Stimulated activated CD8-positive, alpha-beta memory T cell treated with anti-CD3 and anti-CD28 coated beads, Interleukin-7, amount 100 ng/mL, for 1 hour (primary cell): ENCODE measurements at places on chromosomes 11 and 22.

- no peak for DNase-seq
Measured at GRCh38 chr22:32620992-32621391, 146.4 kb downstream of the FBXO7 start.

DNA sequence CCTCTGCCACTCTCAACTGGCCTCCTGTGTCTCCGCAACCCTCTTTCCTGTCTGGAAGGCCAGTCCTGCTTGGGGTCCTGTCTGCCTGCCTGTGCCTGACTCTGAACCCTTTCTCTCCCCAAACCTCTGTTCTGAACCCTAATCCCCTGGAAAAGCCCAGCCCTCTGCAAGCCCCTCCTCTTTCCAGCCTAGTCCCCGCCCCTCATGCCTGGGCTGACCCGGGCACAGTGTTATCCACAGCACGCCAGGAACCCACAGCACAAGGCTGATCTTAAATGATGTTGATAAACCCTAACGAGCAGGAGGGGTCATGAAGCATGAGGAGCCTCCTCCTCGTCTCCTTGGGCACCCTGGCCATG lies at the start of gene IFITM10:
Gene IFITM10 (minus strand): TSS at position 115 of the 359 bp plus-strand sequence. CDS start 153 bp downstream, outside the sequence.
- DNase-seq: no peak

GRCh38 chr11:87035976-87036583 lies 1.7 kb upstream of the TMEM135 start:
- DNase-seq: no peak

DNA sequence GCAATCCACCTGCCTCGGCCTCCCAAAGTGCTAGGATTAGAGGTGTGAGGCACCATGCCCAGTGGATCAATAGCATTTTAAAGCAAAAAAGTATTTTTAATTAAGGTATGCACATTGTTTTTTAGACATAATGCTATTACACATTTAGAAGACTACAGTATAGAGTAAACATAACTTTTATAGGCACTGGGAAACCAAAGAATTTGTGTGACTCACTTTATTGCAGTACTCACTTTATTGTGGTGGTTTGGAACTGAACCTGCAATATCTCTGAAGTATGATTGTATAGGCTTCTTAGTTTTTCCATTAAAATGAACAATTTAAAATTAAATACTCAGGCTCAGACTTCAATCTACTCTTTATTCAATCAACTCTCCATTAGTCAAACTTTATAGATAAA lies 17.5 kb upstream of the CD3E start:
- no peak for DNase-seq

GRCh38 chr11:102611291-102611690 lies 13.8 kb downstream of the MMP20 start:
- DNase-seq: no peak

- DNase-seq: no peak
Measured at GRCh38 chr11:81870066-81870412, 863.6 kb downstream of the FAM181B start.

- no peak for DNase-seq
Measured at GRCh38 chr11:124510279-124510678, 33.2 kb downstream of the OR8B12 start.

DNA sequence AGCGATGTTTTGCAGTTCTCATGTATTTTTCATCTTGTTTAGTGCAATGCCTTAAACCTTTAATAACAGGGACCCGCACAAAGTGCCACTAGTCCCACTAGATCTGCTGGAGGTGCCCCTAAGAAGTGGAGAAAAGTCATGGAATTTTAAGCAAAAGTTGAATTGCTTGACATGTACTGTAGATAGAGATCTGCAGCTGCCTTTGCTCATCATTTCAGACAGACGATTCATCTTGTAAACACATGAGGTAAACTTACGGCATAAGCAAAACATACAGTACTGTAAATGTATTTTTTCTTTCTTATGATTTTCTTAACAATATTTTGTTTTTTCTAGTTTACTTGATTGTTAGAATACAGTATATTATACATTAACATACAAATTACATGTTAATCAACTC lies 295.6 kb downstream of the CASP12 start:
- no peak for DNase-seq

DNA sequence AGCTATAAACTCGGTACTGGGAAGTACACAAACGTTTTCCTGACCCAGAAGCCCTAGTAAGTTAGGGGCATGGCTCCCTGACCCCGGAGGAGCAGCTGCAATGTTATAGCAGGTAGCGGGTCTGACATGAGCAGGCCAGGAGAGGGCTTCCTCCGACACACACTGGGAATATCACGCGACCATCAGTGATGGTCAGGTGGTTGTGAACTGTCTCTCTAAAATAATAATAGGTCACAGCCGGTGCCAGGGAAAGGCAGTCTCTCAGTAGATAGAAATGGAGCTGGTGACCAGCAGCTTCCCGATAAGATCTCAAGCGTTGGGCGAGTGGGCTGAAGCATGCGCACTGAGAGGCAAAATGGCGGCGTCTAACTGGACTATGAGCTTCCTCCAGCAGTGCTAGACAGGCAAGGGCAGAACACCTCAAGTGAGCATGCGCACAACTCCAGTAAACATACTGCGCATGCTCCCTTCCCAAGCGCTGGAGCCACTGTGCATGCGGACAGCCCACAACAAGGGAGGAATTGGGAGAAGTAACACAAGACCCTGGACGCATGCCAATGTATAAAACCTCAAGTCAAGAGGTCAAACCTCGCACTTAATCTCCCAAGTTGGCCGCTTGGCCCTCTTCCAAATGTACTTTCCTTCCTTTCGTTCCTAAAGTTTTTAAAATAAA lies 22.3 kb upstream of the TESMIN start:
- no peak for DNase-seq

- DNase-seq: no peak
Measured at GRCh38 chr11:121711939-121712338, 259.2 kb upstream of the SORL1-AS1 start.

DNA sequence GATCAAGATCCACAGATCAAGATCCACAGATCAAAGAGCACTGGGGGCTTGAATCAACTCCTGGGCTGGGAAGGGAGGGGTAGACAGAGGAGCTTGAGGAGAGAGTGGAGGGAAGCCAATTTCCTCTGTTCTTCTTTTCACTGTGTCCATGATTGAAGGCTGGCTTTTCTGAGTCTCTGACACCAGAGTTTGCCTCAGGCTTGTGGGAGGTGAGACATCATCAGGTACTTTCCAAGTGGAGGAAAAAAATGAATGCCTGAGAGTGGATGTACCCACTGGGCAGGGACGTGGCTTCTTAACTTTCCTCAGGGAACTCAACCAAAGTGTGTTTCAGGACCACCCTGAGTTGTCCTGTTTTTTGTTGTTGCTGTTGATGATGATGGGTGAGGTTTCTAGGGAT lies 11.0 kb upstream of the HEPHL1 start:
- no peak for DNase-seq

DNA sequence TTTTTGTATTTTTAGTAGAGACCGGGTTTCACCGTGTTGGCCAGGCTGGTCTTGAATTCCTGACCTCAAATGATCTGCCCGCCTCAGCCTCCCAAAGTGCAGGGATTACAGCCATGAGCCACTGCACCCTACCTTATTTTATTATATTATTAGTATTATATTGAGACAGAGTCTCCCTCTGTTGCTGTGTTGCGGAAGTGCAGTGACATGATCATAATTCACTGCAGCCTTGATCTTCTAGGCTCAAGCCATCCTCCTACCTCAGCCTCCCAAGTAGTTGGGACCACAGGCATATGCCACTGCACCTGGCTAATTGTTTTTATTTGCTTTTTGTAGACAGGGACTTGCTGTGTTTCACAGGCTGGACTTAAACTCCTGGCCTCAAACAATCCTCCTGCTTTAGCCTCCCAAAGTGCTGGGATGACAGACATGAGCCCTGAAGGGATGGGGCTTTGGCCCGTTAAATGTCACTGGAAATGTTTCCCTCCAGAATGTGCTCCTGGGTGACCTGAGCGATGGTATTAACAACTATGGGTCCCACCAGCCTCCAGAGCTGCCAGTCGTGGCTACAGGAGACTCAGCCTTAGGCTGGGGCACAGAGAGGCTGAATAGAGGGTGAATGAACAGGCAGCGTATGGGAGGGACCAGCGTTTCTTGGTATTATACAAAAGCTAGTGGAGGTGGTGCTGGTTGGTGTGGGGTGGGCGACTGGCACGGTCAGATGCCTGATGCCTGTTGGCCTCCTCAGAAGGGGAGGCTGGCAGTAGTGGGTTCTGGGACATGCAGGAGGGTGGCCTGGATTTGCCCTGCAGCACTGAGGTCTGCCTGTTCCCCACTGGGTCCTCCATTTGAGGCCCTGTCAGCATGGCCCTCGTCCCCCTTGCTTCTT lies 7.3 kb downstream of the TANGO2 start:
- no peak for DNase-seq

DNA sequence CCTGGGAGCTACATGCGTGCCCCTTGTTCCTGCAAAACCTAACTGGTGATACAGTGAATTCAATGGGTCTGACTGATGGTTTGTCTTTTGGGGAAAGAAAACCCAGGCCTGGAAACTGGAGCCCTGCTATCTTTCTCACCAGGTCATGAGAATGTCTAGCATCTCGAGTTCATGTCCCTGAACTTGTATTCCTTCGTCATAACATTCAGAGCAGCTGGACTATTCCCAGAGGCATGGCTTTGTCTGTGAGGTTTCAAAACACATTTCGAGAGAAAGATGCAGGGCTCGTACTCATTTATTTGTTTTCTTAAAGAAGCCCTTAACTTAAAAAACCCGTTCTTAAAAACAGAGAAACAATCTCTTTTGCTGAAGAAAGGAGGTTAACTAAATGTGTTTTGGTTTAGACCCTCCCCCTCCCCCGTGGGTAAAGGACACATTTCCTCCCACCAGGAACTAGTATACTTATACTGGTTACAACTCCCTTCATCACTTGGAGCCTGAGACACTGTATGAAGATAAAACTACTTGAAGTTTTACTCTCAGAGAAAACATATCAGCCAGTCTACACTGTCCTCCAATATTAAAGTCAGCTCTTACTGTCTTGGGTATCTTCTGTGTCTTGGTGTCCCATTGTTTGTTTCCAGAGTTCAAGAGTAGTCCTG lies 43.2 kb downstream of the ME3 start:
- no peak for DNase-seq

- DNase-seq: no peak
Measured at GRCh38 chr11:3816673-3817072, 8.3 kb downstream of the PGAP2 start.

- no peak for DNase-seq
Measured at GRCh38 chr11:111408789-111409727, 30.0 kb upstream of the POU2AF1 start.

DNA sequence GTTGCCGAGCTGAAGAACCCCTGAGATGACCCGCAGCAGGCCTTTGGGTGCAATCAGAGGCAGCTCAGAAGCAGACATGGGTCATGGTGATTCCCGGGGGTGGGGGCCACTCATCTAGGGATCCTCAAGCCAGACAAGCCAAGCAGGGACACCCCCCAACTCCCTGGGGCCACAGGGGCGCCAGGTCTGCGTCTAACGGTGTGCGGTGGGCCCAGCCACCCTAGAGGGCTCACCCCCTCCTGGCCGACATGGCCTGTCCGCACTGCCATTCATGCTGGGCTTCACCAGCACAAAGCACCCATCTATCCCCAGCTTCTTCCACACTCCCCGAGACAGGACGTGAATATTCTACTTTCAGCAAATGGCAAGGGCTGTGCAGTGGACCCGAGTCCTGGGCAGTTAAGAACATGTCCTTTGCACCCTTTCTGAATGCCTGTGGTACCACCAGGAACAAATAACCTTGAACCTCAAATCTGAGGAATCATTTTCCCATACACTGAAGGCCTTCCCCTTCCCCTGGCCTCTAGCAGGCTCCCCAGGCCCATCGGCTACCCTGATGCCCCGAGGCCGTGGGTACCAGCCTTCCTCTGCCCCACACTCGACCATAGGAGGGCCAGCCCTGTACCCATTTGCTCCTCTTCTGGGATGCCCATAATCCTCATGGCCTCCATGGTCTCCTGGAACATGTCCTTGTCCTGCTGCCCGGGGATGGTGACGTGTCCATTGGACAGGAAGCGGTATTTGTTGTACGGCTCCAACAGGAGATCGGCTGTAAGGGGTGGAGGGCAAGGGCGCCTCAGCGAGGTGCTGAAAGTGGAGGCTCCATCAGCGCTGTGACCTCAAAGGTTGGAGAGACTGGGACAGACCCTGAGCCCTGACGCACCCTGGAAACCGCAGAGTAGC lies 66.9 kb downstream of the APOL1 start:
- DNase-seq: no peak

- DNase-seq: no peak
Measured at GRCh38 chr11:1822648-1823375, 12.0 kb upstream of the SYT8 start.

- no peak for DNase-seq
Measured at GRCh38 chr22:38607680-38608079, 37.7 kb upstream of the DMC1 start.

DNA sequence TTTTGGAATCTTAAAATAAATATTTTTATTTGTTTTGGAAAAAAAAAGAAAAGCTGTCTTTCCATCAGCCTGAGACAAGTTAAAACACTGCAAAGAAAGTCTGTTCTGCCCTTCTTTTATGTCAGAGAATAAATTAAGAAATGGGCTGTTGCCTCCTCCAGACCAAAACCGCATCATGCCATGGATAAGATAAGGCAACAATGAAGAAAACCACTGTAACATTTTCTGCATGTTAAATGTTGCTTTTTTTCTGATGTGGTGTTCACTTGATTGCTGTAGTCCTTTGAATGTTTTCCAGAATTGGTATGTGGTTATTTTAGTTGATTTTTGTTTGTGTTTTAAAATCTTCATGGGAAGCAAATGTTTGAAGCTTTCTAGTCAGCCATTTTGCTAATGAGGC lies 319.2 kb upstream of the CNTN5 start:
- no peak for DNase-seq

- no peak for DNase-seq
Measured at GRCh38 chr11:102330231-102330630, 12.9 kb downstream of the BIRC3 start.

GRCh38 chr22:48902983-48903650 lies 924.6 kb downstream of the BRD1 start:
- no peak for DNase-seq

DNA sequence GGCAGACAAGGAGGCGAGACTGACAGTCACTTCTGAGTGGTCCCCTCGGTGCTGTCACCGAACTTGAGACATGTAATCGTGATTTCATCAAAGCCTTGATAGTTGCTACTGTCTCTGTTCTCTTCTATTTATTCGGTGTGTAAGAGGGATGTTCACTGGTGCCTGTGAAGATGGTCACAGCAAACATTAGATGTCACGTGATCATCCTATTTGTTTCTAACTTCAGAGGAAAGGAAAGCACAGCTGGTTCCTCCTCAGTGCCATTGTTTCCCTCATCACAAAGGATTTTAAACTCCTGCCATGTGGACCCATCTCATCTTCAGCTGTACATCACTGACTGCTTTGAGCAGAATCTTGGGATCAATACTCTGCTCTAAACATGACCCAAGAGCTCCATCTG lies 73.1 kb upstream of the CLMP start:
- DNase-seq: no peak
